HFF-Myc (cell line): ENCODE measurements at places on chromosomes 1 and 21.

DNA sequence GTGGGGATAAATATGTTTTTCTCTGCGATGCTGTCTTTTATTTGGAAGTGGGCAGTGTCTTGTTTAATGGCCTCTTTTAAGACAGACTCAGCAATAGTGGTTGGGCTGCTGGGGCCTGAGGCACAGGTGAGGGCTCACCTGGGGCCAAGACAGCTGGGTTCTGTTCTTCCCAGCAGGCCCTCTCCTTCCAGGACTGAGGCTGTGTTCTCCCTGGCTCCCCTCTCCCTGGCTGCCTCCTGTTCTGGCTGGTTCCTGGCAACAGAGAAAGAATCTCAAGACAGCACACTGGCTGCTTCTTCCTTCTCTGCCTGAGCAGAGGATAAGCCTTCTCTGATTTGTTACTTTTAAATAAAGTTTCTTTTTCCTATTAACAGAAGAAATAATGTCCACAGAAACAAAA, 7.4 kb upstream of the GRHL3 start:
- no peak for DNase-seq

- no peak for DNase-seq
Measured at GRCh38 chr1:236759252-236759859, 35.7 kb upstream of the MTR start.

DNA sequence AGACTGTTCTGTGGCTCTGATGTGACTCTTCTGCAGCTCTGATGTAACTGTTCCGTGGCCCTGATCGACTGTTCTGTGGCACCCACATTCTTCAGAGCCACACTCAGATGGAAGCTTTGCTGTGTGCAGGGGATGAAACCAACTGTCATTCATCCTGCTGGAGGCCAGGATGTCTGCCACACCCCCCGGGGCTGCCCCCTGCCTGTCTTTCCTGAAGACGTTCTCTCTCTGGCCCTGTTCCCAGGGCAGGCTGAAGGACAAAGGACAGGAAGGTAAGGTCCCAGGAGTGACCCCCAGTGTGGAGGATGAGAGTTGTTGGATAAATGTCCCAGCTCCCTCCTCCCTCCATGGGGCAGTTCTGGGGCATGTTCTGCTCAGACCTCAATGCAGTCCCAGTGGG, 29.4 kb upstream of the UMODL1 start:
- DNase-seq, result no peak

DNA sequence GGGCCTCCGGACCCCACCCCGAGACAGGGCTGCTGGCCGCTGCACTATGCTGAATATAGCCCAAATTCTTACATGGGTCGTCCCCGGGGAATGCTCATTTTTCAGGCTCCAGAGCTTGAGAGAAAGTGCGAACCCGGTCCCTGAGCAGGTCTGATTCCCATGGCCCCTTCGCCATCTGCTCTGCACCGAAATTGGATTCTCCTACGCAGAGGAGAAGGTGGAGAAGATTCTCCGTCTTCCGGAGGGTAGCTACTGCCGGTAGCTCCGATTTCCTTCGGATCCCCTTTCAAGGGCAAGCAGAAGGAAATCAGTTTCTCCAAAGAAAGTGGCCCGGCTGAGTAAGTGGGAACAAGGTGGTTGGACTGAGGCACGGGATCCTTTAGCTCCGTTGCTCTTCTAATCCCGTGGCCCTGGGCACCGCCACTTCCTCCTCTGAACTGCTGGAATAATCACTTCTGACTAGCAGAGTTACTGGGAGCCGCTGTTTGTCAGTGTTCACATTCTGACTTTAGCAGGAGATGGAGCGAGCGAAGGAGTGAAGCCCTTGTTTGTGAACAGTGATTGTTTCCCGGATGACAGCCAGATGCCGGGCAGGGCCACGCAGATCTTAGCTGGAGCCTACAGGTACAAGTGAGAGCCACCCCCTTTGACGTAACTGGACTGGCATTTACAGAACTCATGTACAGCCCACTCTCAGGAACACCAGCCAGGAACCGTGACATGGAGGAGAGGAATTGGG, 1.1 kb upstream of the ZNF496 start:
- DNase-seq, result no peak

DNA sequence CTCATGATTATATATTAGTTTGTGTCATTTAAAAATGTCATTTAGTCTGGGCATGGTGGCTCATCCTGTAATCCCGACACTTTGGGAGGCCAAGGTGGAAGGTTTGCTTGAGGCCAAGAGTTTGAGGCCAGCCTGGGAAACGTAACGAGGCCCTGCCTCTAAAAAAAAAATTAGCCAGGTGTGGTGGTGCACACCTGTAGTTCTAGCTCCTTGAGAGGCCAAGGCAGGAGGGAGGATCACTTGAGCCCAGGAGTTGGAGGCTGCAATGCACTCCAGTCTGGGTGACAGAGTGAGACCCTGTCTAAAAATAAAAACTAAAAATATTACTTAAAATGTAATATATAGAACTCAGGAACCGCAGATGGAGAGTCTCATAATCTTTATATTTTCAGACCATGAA, 34.6 kb downstream of the RUNX3 start:
- no peak for DNase-seq

DNA sequence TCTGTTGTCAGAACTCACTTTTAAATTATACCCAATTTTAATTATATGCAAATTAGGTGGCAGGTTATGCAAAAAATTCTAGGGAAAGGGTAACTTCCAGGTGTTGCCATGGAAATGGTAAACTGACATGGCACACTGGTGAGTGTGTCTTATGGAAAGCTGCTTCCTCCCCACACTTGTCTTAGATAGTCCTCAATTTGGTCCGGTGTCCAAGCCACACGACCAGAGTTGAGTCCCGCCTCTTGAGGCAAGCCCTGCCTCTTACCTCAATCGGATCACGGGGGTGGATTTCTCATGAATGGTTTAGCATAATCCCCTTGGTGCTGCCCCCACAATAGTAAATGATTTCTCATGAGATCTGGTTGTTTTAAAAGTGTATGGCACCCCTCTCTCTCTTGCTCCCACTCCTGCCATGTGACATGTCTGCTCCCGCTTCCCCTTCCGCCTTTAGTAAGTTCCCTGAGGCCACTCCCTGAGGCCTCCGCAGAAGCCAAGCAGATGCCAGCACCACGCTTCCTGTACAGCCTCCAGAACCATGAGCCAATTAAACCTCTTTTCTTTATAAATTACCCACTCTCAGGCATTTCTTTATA, 74.9 kb downstream of the MATN1 start:
- no peak for DNase-seq

DNA sequence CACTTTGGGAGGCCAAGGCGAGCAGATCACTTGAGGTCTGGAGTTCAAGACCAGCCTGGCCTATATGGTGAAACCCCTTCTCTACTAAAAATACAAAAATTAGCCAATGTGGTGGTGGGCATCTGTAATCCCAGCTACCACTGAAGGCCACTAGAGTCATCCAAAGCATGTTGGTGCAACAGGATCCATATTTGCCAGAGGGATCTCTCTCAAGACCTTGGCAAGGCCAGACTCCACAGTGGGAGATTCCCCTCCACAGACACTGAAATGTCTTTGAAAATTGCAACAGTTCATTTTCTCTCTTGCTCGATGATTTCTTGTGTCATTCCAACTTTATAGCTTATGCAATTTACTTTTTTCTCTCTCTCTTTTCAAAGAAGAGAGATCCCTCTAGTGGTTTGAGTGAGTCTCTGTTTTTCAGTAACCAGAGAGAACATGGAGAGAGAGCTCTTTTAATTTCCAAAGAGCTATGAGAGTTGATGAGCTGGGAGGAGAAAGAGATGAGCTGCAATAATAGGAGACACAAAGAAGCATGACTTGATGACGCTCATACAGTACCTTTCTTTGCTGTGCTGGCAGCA, 176.8 kb upstream of the USP25 start:
- DNase-seq, result no peak

DNA sequence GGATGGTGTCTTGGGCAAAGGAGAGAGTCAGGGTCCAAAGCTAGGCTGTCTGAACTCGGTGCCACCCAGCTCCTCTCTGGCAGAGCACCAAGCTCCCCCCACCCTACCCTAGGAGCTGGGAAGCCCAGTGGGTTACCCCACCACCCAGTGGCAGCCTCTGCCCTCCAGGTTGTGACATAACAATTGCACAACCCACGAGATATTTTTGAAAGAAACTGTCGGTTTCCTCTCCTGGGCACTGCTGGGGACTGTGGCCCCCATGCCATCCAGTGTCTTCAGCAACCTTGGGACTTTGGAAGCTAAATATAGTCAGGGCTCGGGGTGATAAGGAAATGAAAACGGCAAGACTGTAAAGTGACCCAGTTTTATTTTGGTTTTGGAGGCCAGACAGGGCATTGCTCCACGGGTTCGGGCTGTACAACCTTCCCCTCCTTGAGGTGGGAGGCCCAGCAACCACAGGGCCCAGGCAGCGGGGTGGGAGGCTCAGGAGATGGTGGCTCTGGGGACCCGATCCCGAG, 1.4 kb downstream of the CITED4 start:
- DNase-seq, result no peak

DNA sequence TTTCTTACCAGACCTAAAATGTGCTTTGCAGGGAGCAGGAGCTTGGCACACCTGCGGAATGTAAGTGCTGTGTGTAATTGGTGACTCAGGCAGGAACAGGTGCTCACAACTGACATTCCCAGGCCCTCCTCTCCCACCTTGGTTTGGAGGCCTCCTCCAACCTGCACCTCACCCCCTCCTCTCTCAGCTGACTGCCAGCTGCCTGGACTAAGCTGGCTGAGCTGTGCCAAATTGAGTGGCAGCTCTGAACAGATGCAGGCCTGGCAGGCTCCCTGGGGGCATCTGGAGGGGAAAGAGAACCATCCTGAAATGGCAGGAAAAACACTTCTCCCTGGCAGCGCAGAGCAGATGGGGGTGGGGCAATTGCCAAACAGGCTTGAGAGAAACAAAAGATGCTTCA, 91.7 kb upstream of the PGBD5 start:
- DNase-seq, result no peak

- DNase-seq, result no peak
Measured at GRCh38 chr1:27296773-27297291, 25.1 kb upstream of the TMEM222 start.

GRCh38 chr1:162765788-162766187, 24.7 kb upstream of the HSD17B7 start:
- no peak for DNase-seq

- DNase-seq, result no peak
Measured at GRCh38 chr1:11600836-11601235, 53.4 kb downstream of the FBXO2 start.

DNA sequence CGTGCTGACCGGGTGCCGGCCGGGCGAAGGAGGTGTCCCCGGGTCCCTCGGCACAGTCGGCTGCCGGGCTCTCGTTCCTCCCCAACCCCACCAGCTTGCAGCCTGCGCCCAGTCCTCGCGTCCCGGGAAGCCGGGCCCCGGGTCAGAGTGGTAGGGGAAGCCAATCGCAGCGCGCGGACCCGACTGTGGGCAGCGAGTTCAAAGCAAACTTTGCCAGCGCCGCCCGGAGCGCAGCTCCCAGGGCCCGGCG, 328 bp downstream of the MYCL start:
- no peak for DNase-seq

GRCh38 chr1:204081164-204081790, 8.4 kb downstream of the SOX13 start:
- no peak for DNase-seq

GRCh38 chr21:43854773-43855633, 10.0 kb upstream of the AGPAT3 start:
- DNase-seq, result no peak

GRCh38 chr21:33289199-33289819, 23.1 kb downstream of the IL10RB start:
- DNase-seq, result no peak

GRCh38 chr1:246730839-246731238, 6.6 kb downstream of the SCCPDH start:
- DNase-seq, result no peak

DNA sequence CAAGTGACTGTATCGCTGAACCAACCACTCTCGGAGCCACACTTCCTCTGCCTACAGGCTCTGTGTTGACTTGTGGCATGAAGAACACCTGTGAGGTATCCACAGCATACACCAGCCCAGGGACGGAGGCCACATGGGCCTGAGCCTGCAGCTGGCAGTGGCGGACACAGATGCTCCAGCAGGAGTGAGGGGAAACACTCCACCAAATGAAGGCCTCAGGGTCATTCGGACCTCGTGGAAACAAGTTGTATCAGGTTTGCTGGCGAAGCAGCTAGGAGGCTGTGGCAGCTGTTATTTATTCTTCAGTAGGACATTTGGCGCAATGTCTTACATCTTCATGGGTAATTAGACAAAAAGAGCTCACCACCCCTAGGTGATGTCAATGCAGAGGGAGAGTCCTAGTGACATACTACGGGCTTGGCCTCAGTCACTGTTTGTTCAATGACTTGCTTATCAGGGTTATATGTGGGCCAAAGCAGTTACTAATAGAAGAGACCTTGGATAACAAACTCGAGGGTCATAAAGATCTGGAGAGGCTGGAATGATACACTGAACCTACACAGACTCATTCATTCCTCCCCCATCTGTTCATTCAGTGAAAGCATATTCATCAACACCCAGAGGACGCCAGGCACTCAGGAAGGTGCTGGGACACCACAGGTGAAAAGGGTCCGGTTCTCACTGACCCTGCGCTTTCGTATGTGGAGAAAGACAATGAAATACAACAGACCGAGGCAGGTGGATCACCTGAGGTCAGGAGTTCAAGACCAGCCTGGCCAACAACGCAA, 11.6 kb upstream of the ETS2 start:
- DNase-seq, result no peak

- DNase-seq, result no peak
Measured at GRCh38 chr1:205064301-205064700, 20.0 kb downstream of the TMEM81 start.

DNA sequence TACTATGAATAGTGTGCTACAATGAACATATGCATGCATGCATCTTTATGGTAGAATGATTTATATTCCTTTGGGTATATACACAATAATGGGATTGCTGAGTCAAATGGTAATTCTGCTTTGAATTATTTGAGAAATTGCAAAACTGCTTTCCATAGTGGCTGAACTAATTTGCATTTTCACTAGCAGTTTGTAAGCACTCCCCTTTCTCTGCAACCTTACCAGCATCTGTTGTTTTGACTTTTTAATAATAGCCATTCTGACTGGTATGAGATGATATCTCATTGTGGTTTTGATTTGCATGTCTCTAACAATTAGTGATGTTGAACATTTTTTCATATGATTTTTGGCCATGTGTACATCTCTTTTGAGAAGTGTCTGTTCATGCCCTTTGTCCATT, 24.0 kb upstream of the DIRAS3 start:
- DNase-seq, result no peak

- no peak for DNase-seq
Measured at GRCh38 chr1:67376381-67376780, 53.8 kb downstream of the SERBP1 start.

- no peak for DNase-seq
Measured at GRCh38 chr1:90593312-90593711, 123.8 kb downstream of the BARHL2 start.

- DNase-seq, result no peak
Measured at GRCh38 chr1:198590454-198590853, 48.4 kb upstream of the PTPRC start.
